Femur (tissue), 1 donor: ENCODE measurements at places on chromosomes 4 and X.

GRCh38 chr4:65096630-65097029, 573.7 kb downstream of the EPHA5 start:
- no peak for DNase-seq

DNA sequence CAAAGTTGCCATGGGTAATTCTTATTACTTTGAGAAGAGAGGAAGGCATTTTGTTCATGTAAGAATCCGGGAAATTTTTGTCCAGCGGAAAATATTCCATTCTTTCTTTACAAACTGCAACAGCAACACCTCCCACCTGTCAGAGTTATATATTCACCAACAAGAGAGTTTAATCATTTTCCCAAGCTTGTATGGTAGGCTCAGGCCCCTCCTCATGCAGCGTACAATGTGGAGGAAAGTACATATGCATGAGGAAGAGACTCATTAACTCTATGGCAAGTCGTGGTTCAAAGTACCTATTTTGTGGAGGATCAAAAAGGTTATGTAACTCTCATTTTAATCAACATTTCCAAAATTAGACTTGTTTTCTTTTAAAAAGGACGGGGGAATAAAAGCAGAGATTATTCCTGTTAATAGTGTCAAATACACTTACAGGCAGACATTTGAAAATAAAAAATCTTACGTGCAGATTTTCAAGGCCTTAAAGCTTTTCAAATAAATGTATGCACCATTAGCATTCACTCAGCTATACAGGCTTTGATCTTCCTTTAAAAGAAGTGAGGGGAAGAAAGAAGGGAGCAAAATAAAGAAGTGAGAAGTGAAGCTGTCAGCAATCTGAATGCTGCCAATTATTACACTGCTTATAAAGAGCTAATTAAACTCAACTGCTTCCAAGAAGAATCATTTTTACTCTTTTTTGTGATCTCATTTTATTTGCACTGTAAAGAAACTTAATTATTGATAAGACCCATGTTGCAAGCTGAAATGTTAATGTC, 204.8 kb downstream of the FAT4 start:
- no peak for DNase-seq

GRCh38 chrX:42955349-42955748, 177.4 kb upstream of the PPP1R2C start:
- DNase-seq: no peak

GRCh38 chr4:88240297-88240714, 44.1 kb downstream of the PPM1K start:
- no peak for DNase-seq

GRCh38 chr4:156933633-156934258, 37.9 kb downstream of the PDGFC start:
- DNase-seq: no peak

- no peak for DNase-seq
Measured at GRCh38 chr4:110062166-110062565, 136.2 kb downstream of the ELOVL6 start.

DNA sequence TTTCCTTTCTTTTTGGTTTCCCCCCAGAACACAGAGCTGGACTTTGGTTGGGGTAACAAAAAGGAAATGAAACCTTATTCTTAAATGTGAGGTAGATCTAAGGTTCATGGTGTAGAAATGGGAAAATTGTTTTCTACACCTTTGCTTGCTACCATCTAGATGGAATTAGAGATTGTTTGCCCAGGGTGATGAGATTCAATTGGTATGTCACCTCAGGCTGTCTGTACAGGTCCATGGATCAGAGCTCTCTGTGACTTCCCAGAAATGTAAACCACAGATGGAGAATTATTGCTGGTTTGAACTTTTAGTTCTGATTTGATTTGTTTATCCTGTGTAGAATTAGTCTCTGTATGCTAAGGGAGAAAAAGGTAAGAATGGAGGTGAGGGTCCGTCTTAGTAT, 146.7 kb downstream of the PCDH7 start:
- no peak for DNase-seq
